ENCODE measurements at places on chromosomes 1 and 21.

DNA sequence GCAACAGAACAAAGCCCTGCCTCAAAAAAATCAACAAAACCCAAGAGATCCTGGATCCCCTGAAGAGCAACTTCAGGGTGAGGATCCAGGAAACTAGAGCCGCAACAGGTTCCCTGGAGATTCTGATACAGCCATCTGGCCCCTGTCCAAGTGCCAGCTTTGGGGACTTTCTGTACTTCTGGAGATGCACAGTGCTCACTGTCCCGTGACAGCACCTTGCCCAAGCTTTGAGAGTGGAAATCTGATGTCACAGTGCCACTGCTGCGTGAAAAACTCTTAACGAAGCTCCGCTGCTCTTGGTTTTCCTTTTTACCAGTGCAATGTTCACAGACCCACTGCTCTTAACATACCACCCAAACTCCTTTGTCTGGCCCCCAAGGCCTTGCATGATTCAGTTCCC is 26.3 kb downstream of the STK40 start:
- H3K27ac ChIP-seq, result no peak overlapping the region
- DNase-seq, result no peak
- peaks cover 34% of the 10 kb centered on the region for H3K36me3 ChIP-seq
- no peaks in the 10 kb centered on the region for H3K27me3 ChIP-seq
- no peak overlapping the region for H3K4me3 ChIP-seq

DNA sequence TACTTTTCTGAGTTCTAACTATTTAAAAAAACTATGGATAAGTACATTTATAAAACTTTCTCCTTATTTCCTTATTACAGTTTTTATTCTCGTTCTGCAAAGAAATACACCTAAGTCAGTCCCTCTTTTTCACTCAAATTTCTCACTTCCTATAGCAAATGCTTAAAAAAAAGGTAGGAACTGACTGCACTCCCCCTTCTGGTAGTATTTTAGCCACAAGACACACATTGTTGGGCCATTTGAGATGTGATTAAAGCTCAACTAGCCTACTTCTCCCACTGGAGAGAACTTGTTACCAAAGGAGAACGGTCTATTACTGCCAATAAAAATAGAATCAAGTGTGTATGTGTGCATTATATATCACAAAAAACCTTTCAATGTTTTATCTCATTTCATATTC is 521.9 kb upstream of the PRMT6 start:
- no peak overlapping the region for H3K4me3 ChIP-seq
- DNase-seq, result no peak
- no peaks in the 10 kb centered on the region for H3K4me1 ChIP-seq
- no peaks in the 10 kb centered on the region for H3K27me3 ChIP-seq
- no peak overlapping the region for H3K27ac ChIP-seq
- H3K36me3 ChIP-seq, result no peaks in the 10 kb centered on the region

GRCh38 chr1:45043094-45043493 is 31.0 kb downstream of the UROD start:
- DNase-seq, result no peak
- no peak overlapping the region for H3K4me3 ChIP-seq
- H3K4me1 ChIP-seq, result no peaks in the 10 kb centered on the region
- H3K27me3 ChIP-seq, result no peaks in the 10 kb centered on the region
- H3K27ac ChIP-seq, result no peak overlapping the region

DNA sequence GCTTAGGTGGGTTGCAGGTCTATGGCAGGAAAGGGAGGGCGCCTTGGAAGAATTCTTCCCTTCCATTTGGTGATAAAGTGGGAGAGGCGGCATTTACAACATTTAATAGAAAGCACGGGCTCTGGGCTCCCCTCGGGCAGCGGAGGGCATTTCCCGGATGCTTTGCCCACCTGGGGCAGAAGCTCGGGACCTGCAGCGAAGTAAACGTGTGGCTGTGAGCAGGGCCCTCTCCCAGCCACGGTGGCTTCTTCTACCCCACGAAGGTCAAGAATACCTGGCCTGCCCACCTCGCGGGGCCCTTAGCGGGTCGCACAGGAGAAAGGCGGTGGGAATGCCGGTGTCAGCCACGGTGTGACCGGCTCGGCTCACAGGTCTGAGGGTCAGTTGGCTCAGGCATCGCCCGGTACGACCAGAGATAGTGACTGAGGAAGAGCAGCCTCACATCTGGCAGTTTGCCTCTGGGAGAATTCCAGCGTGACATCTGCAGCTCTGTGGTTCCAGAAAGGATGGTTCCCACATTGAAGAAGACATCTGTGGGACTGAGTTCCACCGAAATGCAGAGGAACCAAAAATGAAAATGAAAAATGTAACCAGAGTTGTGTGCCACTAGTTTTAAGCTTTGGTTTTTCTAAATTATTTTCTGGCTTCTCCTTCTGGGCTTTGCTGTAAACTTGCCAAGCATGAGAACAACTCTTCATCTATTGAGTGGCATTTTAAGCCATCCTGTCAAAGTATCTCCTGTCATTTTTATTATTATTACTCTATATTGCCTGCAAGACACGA is 720 bp upstream of the F3 start:
- DNase-seq, result no peak
- H3K36me3 ChIP-seq, result no peaks in the 10 kb centered on the region
- peaks cover 88% of the 10 kb centered on the region for H3K27me3 ChIP-seq
- H3K4me1 ChIP-seq, result peaks cover 5% of the 10 kb centered on the region

DNA sequence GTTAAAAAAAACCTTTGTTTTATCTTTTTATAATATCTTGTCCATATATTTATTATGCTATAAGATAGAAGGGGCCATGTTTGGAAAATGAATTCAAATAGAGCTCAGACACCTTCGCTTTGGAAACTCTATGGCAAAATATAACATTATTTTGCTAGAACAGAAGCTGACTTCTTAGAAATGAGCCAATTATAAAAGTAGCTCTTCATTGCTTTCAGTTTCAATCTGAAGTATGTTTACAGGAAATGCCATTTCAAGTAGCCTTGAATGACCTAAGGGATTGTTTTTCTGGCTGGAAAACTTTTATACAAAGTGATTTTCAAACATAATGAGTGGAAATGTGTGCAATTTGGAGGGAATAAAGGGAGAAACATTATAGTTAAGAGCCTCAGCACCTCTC is 37.8 kb upstream of the GBP5 start:
- peak overlapping the region; percentile 6 for H3K4me3 ChIP-seq
- no peaks in the 10 kb centered on the region for H3K36me3 ChIP-seq
- peaks cover 34% of the 10 kb centered on the region for H3K4me1 ChIP-seq
- H3K27me3 ChIP-seq, result no peaks in the 10 kb centered on the region
- no peak for DNase-seq
- H3K27ac ChIP-seq, result peak overlapping the region; percentile 94

DNA sequence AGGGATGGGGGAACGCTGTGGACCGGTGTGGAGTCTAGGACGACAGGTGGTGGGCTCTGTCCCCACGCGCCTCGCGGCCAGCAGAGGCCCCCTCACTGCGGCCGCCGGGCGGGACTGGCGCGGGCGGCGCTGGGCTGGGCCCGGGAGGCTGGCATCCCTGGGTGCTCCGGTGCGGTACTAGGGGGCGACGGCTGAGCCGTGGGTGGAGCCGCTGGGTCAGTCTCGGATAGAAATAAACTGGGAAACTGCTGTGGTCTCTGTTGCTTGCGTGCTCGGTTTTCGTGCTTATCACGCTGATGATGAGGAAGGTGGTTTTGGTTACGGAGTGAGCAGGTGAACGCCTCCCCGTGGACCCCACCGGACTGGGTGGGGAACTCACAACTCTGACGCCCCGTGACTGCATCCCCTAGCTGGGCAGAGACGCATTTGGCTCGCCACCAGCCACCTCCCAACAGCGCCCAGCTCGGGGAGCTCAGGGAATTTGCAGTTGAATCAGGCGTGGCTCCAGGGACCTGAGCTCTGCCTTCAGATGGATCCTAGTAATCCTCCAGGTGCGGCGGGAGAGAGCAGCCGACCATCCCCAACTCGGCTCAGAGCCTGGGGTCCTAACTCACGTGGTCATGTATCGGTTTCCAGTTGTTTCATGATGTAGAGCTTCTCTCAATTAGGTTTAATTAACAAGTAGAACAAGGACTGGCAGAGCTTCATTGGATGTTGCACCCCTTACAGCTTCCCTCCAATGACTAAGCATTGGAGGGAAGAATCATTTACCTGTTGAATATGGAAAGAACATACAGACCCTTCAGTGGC is 32.1 kb downstream of the HSD17B7 start:
- H3K4me1 ChIP-seq, result peaks cover 19% of the 10 kb centered on the region
- H3K27ac ChIP-seq, result peak overlapping the region; percentile 82
- H3K36me3 ChIP-seq, result no peaks in the 10 kb centered on the region
- peak overlapping the region; percentile 71 for H3K4me3 ChIP-seq

DNA sequence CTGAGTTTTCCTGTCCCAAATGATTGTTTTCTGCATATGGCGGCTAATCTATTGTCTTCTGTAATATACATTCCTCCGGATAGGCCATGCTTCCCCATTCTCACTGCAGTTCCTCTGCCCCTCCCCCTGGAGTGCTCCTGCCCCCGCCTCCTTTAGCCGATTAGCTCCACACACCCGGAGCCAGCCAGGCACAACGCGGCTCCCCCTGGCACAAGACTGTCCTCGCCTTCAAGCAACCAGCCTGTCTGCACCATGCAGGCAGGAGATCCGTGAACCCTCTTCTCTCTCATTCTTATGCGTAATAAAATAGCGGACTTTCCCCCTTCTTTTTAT is 18.0 kb downstream of the SERTAD4 start:
- peaks cover 10% of the 10 kb centered on the region for H3K4me1 ChIP-seq
- H3K27ac ChIP-seq, result no peak overlapping the region
- peaks cover 89% of the 10 kb centered on the region for H3K27me3 ChIP-seq
- H3K4me3 ChIP-seq, result peak overlapping the region; percentile 43

GRCh38 chr21:40244981-40245380 is 377.7 kb downstream of the PCP4 start:
- no peak overlapping the region for H3K4me3 ChIP-seq
- H3K27me3 ChIP-seq, result no peaks in the 10 kb centered on the region
- H3K27ac ChIP-seq, result no peak overlapping the region
- H3K36me3 ChIP-seq, result peaks cover 2% of the 10 kb centered on the region
